Stimulated activated CD8-positive, alpha-beta memory T cell treated with anti-CD3 and anti-CD28 coated beads, Interleukin-7, amount 100 ng/mL, for 24 hours (primary cell): ENCODE measurements at places on chromosomes 3 and 15.

DNA sequence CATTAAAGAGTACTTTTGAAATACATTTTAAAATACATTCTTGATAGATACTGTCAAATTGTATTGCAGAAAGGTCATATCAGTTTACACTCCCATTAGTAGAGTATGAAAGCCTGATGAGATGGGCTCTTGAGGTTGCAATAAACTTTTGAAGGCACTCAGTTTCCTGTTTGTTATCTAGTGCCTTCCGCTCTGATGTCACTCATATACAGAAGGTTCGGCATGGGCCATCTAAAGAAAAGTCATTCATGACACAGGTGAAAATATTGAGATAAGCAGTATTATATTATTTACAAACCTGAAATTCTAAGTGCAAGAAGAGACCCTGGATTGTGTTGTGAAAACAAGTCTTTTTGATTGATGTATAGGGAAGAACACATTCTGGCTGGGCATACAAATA is 36.5 kb upstream of the DENND4A start:
- DNase-seq: no peak

GRCh38 chr3:101886626-101887025 is 37.3 kb downstream of the NFKBIZ start:
- DNase-seq: no peak

DNA sequence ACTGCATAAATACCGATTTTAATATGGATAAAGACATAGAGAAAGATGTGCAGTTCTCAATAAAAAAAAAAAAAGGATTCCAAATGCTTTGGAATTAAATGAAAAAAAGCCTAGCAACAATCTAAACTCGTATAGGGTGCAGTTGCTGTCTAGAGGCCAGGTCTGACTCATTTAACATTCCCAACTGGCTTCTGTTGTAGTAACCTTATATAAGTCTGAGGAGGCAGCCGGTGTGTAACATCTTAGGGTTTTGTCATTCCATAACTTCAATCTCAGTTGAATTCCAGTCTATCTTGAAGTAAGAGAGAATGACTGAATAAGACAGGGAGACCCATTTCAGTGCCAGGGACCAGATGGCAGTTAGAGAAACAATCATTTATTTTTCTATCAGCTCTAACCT is 6.5 kb downstream of the PDCD10 start:
- DNase-seq: no peak

DNA sequence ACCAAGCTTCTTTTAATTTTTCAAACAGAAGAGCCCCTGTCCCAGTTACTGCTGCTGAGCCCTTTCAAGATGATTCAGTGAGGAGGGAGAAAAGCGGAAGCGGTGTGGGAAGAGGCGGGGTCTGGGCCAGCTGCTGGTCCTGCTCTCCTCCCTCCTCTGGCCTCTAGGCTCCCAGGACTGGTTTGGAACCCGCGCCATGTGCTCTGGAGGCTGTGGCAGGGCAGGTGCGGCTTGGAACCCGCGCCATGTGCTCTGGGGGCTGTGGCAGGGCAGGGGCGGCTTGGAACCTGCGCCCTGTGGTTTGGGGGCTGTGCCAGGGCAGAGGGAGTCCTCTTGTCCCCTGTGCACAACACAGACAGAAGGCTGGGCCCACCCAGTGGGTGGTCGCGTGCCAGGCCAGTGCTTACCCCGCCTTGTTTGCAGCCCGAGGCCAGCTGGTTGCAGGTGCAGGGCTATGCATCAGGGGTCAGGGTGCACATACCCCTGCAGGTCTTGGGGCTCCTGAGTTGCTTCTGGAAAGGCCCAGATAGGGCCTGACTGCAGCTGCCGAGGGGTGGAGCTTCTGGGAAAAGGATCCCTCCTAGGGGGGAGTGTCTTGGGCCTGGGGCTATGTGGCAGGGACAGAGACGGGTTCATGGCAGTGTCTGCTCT is 12.2 kb downstream of the ALG1L2 start:
- DNase-seq: no peak

GRCh38 chr3:166291186-166291955 is 454.1 kb upstream of the BCHE start:
- no peak for DNase-seq

GRCh38 chr3:174387736-174388135 is 471.4 kb upstream of the NAALADL2 start:
- DNase-seq: no peak

- DNase-seq: no peak
These were observed 7.4 kb downstream of the NDUFAF1 start for GRCh38 chr15:41394924-41395323.

- no peak for DNase-seq
These were observed 276.2 kb upstream of the EPHA6 start for GRCh38 chr3:96538186-96538585.
